ENCODE measurements at places on chromosomes 5 and 9.

- DNase-seq, result no peak
These were observed 173.4 kb downstream of the NDUFS4 start for GRCh38 chr5:53733853-53734252.

GRCh38 chr5:126911986-126912385 lies 118.4 kb downstream of the MARCHF3 start:
- DNase-seq, result no peak

- DNase-seq, result no peak
These were observed 4.6 kb downstream of the PAM start for GRCh38 chr5:102759700-102760099.

DNA sequence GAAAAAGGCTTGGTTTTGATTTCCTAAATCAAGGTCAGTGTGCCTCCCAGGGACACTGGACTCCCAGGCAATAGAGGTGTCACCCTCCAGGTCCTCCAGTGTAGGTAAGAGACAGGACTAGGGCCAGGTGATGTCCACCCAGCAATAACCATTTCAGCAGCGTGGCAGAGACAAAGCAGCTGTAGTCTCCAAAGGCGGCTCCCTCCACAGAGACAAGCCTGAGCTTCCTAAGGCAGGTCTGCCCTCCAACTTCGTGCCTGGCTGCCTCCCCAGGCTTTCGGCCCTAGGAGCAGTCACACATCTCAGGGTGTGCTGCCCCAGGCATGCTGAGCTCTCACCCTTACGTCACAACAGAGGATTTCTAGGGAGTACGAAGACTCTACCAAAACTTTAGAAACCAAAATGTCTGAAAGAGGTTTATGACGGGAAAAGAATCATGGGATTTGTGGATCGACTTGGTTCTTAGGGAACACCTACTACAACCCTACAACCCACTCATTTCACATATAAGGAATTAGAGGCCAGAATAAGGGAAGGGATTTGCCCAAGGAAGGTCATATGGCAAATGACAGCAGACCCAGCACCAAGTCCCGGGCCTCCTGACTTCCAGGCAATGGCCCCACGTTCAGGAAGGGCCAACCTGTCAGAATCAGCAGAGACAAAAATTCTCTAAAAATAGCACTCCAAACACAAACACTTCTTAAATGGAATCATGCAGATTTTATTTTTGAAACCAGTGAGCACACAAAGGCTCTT lies 105.5 kb downstream of the KLHL3 start:
- DNase-seq, result no peak

- no peak for DNase-seq
These were observed 244.5 kb upstream of the NMUR2 start for GRCh38 chr5:152649609-152650008.

DNA sequence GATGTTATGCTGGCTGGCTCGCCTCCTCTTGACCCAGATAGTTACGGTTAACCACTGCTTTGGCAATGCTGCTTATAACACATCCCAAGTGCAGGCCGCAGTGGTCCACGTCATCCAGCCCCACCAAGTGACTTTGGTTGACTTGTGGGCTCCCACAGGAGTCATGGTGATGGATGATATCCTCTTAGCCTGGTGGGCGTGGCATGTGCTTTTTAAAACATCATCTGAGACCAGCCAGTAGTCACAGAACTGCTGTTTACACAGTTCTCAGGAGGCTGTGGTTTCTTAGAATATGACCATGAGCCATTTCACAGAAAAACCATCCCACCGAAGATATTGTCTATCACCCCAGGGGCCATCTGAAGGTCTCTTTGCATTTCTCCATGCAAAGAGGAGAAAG lies 216.9 kb downstream of the SH3GL2 start:
- DNase-seq, result no peak

DNA sequence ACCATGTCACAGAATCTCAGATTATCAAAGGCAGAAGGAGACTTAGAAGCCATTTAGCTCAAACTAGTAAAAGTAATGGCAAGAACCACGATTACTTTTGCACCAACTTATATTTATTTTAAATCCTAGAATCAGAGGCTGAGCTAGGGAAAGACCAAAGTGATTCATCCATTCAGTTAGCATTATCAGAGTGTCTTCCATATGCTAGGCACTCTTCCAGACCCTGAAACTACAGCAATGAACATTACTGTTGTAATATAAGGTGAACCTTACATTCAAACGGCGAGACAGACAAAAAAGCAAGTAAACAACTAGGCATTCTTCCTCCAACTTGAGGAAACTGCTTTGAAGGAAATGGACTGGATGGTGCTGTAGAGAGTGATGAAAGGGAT lies 7.9 kb downstream of the PDE6A start:
- DNase-seq, result no peak

DNA sequence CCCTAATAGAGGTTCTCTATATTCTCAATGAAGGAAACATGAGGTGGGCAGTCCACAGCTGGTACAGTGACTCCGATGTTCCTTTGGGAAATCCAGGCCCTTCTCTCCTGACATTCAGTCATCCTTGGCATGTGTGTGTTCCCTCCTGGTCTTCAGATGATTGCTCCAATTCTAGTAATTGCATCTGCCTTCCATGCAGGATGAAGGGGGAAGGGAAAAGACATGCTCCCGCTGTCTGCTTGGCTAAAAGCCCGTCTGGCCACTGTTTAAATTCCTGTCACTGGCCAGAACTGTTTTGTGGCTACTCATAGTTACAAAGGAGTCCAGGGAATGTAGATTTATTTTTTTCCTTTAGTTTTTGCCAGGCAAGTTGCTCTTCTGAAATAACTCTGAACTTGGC lies 65.0 kb downstream of the MAST4 start:
- DNase-seq, result no peak

DNA sequence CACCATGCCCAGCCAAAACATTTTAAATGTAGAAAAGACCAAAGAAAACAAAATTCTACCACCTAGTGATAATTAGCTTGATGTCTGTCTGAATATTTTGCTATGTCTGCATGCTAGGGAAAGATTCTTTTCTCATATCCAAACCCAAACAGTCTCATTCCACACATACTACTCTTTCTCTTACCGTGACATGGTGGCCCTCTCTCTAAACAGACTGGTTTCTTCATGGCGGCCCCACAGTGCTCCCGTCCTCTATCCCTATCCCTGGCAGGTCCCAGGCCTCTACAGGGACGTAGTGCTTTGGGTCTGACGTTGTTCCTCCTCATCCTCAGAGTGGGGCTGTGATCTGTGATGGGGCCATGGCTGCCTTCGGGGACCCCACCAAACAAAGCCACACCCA lies 8.1 kb downstream of the CORO2A start:
- DNase-seq, result no peak

DNA sequence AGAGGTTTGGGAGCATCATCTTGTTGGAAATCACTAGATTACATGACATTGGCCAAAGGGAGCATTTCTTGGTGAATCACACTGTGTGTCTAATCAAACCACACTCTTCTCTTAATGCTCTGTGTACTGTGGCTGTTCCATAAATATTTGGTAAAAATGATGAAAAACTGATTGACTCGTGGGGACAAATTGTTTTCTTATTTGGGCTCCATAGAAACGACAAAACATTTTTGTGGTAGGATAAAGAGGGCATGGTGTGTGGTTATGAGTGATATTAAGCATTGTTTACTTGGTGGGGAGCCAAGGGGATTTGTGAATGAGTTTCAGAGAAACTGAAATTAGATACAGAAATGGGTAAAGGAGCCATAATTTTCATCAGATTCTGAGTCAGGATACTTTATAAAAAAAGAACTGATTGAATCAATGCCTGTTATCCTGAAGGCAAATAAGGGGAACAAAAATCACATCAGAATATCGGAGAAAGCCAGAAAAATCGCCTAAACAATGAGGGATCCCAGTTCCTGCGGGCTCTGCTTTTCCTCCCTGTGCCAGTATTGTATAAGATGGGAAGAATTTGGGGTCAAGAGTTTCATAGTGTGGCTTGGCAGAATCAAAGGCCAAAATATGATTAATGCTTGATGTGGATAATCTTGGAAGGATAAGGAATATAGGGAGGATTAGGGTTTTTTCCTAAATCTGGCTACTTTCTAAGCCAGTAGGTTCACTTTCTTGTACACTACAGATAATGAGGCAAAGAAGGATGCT lies 33.3 kb downstream of the FBXL7 start:
- DNase-seq, result no peak

- no peak for DNase-seq
These were observed 5.5 kb downstream of the PCDH1 start for GRCh38 chr5:141872496-141873356.

GRCh38 chr5:96663608-96664007 lies 1.4 kb downstream of the CAST start:
- DNase-seq, result no peak

DNA sequence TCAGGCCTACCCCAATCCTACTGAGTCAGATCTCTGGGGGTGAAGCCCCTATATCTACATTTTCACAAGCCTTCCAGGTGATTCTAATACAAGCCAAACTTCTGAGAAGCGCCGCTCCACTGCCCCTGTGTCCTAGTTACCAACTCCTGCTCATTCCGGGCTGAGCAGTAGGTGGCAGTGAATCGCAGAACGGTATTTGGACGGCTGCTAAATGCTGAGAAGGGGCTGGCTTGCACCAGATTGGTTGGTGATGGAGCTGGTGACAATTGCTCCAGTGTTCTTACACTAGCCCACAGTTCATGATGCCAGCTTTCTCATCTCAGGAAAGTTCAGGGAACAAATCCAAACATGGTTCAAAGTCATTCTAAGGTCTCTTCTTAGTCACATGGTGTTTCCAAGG lies 31.1 kb upstream of the FGF1 start:
- DNase-seq, result no peak

GRCh38 chr9:81664638-81665222 lies 24.6 kb downstream of the TLE1 start:
- DNase-seq, result no peak

- no peak for DNase-seq
These were observed 709 bp downstream of the UAP1L1 start for GRCh38 chr9:137077758-137078693.

- no peak for DNase-seq
These were observed 3.1 kb downstream of the RNF38 start for GRCh38 chr9:36396985-36397384.

GRCh38 chr9:125189011-125189360 lies 617 bp downstream of the PPP6C start:
- peak; percentile 8 for DNase-seq

DNA sequence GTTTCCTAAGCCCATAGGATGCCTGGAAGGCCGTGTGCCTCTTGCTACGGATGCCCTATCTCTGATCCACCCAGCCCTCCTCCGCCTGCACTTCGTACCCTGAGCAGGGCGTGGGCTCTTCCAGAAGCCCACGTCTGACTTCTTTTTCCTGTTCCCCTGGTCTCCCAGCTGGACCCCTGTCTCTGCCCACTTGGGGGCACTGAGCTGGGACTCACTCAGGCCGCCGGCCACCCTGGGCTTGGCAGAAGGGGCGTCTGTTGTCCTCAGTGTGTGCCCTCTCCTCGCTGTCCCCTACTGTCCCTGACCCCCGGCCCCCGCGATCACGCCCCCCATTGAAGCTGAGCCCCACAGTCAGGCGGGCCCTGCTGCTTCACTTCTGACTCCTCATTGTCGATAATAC lies 22.0 kb upstream of the RXRA start:
- DNase-seq, result no peak

DNA sequence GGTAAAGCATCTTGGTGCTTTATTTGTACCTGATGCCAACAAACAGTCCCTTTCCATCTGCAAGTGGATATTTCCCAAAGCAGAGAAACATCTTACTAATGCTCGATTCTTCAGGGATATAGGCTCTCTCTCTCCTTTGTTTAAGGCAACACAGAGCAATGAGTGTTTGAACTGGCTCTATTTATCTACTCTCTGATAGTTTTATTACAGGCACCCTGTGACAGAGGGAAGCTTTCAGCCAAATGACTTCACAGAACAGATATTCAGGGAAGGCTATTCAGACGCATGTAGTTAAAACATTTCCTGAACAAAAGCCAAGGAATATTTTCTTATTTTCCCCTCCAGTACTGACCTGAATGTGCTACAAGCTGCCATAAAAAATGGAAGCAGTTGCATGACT lies 141.8 kb downstream of the YIPF5 start:
- DNase-seq, result no peak

DNA sequence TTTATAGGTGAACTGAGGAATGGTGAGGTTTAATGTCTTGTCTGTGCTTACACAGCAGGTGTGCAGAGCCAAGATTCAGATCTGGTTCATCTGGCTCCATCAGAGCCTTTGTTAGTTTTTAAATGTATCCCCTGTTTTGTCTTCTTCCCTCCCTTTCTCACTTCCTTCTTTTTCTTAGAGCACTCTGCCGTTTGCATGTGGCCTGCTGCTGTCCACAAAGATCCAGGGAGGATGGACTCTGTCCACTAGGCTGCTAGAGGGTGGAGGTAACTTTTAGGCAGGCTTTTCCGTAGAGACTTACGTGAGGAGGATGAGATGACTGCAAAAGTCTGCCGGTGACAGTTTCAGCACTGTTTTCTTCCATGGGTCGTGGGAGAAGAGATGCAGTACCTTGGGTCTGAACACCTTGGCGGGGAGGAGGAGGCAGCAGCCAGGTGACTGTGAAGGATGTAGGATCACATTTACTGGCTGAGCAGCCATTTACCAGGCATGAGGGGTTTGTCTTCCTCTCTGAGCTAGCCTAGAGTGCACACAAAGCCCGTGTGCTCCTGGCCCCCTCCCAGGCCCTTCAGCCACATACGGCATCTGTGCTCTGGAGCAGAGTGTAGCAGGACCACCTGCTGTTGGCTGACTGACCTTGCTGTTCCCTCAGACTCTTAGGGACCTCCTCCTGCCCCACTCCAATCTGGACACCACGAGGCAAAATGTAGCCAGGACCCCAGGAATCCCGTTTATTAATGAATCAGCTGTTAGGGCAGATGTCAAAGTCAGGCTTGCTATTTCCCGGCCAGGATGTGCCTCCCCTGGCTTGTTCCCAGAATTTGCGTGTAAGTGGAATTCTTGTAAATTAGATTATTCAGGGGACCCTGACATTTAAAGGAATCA lies 1.8 kb downstream of the NTMT1 start:
- no peak for DNase-seq

- no peak for DNase-seq
These were observed 7.0 kb upstream of the SLC9A3 start for GRCh38 chr5:531101-531748.

DNA sequence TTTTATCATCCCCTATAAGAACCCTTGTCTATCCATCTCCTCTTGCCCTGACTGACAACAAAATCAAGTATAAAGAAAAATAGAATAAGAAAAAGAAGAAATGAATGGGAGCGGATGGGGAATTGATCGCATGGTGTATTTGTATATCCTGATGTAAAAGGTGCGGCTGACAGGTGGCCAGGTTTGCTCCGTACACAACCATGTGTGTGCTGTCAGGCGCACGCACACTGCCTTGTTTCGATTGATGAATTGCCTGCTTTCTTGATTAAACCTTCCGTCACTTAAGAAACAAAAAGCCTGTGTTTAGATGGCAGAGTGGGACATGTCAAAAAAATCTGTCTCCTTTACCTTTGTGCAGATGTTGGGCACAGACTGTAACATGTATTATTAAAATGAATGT lies 102.6 kb downstream of the MVB12B start:
- DNase-seq, result no peak

Measured in stimulated activated CD8-positive, alpha-beta memory T cell treated with anti-CD3 and anti-CD28 coated beads, Interleukin-4, amount 100 ng/mL, for 1 hour (primary cell).